ENCODE measurements at places on chromosomes 2 and 18.

GRCh38 chr2:176553685-176554100, 284.5 kb downstream of the MTX2 start:
- no peak for DNase-seq

GRCh38 chr18:47179520-47179919, 3.4 kb upstream of the IER3IP1 start:
- no peak for DNase-seq

- no peak for DNase-seq
Observed at GRCh38 chr2:178825183-178825582, 18.0 kb upstream of the TTN start.

DNA sequence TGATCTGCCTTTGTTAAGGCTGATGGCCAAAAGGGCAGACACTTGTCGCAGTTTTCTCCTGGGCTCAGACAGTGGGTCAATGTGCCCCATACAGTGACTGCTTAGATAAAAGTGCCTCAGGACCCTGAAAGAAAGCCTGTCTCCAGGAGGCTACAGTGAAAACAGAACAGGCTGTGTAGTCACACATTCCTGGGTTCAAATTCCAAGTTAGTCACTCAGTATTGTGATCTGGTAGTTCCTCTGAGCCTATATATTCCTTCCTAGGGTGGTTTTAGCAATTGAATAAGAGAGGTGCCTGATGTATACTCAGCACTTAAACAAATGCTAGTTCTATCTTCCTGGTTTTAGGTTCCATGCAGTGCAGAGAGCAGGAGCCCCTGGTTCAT, 54.4 kb downstream of the RPL37A start:
- DNase-seq, result no peak

- DNase-seq, result no peak
Observed at GRCh38 chr2:29733213-29733612, 188.2 kb downstream of the ALK start.

DNA sequence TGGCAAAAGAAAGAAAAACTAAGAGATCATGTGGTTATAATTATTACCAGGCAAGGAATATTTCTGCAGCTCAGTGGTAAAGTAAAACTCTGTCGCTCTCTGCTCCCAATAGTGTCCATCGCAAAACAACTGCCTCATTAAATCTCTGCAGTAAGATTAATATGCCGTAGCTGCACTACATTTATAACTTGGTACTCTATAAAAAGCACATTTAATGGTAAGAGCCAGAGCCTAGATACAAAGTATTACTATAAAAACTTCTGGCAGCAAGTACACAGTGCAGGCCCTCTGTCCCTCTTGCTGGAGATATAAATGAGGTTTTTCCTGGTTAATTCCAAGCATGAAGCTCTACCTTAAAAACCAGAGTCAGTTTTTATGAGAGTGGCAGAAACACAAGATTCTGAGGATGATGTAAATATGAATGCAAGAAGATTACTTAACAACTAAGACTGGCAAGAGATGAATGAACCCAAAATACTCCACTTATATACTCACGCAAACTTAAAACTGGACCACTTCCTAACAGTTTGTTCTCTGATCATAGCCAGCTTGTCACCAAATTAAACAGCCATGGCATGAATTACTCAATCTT, 25.5 kb downstream of the ZNF521 start:
- DNase-seq, result no peak

GRCh38 chr2:33765122-33765521, 166.0 kb upstream of the FAM98A start:
- DNase-seq, result no peak

DNA sequence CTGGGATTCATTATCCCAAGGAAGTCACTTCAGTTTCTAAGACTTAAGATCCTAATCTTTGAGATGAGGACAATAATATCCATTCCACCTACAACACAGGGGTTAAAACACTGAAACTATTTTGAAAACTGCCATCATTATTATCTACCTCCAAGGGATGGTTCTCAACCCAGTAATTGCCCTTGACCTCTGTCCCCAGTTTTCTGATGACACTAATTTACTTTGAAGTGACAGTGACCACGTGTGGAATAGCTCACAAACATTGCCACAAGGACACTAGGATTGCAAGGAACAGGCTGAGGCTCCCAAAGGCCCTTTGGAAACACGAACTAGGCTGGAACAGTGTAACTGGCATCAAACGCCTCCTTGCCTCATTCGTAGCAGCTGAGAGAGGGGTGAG, 78.4 kb downstream of the UXS1 start:
- DNase-seq, result no peak

GRCh38 chr18:3148930-3149535, 70.7 kb downstream of the MYOM1 start:
- no peak for DNase-seq

DNA sequence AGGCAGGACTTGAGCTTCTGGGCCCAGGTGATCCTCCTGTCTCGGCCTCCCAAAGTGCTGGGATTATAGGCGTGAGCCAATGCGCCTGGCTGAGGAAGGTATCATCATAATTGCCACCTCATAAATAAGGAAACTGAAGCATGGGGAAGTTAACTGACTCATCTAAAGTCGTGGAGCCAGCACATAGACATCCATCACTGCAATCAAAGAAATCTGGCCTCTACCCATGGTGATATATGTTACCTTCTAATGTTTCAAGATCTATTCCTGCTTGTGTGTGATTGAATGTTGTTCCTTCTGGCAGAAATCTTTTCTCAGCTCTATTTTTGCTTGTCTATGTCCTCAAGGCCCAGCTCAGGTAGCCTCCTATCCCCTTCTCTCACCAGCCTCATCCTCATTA, 105.1 kb upstream of the AQP4 start:
- no peak for DNase-seq

DNA sequence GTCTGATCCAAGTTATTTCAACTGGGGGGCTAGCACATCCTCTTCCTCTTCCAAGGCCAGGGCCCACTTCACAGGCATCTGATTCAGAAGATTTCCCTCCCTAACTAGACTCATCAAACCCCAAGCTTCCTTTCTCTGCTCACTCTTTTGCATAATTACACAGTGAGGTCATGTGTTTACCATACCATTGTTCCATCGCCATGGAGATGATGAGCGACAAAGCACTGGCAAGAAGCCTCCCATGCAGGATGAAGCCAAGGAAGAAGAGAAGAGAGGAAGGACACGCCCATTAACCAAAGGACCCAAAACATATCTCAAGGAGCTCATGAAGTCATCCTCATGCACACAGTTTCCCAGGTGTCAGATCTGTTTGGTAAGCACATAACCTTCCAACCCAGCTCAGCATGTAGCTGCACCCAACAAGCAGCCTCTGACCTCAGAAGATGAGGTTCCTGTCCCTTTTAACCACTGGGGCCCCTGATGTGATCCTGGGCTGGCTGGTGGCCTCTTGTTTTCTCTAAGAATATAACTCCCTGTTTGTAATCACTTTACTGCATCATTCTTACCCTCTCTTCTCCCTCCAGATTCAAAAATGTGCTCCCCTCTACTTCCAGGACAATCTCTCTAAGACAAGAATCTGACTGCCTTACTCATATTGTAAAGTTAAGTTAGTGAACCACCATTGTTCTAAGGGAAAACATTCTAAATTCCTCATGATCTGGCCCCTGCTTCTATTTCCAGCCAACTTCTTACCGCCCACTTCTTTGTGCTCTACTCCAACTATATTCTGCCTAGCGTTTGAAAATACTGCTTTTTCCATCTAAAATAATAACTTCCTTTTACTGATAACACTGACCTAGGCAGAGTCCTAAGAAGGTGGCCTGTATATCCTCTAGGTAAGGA, 190.1 kb downstream of the TTC32 start:
- DNase-seq, result no peak

DNA sequence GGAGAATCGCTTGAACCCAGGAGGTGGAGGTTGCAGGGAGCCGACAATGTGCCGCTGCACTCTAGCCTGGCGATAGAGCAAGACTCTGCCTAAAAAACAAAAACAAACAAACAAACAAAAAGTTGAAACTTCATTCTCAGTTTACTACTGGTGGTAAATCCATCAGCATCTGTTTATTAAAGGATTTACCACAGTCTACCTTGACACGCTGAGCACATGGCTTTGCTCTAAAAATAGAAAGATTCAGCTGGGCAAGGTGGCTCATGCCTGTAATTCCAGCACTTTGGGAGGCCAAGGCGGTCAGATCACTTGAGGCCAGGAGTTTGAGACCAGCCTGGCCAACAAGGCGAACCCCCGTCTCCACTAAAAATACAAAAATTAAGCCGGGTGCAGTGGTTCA, 201.3 kb downstream of the TGIF1 start:
- no peak for DNase-seq

DNA sequence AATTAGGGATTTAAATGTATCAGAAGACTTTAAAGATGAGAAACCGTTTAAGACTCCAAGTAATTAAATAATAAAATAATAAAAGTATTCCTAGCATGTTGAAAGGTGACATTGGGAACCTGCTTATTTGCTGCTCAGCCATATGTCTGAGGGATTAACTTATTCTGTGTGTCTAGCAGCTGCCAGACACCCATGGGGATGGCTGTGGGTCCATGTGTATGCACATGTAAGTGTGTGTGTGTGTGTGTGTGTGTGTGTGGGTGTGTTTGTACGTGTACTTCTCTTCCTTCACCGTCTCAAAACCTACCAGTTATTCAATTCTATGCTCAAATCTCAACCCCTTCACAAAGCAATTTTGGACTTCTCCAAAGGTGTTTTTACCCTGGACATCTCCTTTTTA, 124.5 kb downstream of the SETBP1 start:
- DNase-seq, result no peak

DNA sequence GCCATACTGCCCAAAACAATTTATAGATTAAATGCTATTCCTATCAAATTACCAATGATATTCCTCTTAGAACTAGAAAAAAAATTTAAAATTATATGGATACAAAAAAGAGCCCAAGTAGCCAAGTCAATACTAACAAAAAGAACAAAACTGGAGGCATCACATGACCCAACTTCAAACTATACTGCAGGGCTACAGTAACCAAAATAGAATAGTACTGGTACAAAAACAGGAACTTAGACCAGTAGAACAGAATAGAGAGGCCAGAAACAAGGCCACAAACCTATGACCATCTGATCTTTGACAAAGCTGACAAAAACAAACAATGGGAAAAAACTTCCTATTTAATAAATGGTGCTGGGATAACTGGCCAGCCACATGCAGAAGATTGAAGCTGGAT, 86.1 kb upstream of the KYNU start:
- no peak for DNase-seq

GRCh38 chr2:46270384-46270783, 26.8 kb upstream of the EPAS1 start:
- no peak for DNase-seq

DNA sequence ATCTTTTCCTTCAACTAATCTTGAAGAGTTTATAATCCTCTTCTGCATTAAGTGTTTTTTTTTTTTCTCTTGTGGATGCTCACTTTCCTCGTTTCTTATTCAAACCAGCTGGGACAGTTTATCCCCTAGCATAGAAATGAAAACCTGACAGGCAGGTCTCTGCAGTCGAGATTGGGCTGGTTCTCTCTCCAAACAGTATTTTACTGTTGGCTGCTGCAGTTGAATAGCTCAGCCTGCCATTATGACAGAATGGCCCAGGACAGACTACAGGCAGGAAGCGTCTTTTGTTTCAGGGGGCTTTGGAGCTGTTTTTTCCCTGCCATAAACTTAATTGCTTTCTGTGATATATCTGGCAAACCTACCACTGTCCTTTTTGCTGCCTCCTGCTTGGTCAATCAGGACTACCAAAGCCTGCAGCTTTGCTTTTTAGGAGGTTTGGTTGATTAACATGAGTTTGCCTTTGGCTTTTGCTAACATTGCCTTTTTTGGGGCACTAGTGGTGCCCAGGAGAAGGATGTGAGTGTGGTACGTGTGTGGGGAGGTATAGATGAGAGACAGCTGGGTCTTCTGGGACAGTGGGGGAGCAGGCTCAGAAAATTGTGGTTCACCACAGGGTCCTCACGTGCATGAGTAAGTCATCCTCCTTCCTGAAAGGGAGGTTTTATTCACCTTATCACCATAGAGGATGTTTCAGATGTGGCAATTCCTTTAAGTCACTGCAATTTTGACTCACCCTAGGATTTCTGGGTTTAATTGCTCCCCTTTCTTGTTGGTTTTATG, 128.7 kb downstream of the LYPD6B start:
- DNase-seq, result no peak

DNA sequence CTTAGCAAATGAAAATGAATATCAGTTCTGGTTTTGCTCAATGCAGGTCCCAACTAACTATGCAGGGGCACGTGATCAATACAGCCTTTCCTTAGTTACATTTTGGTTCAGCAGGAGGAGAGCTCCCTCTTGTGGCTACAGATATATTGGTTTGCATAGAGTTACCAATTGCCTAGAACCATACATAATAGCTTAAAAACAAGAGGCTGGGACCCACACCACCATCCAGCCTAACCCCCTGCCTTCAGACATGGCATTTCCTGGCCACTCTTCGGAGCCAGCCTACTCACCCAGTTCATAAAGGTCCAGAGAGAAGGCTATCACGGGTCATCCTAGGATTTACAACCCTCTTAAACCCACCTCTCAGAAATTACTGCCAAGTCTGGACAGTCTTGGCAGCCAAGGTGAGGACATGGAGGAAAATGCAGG, 10.5 kb downstream of the CCDC93 start:
- DNase-seq, result no peak

GRCh38 chr18:5520464-5520863, 23.3 kb downstream of the EPB41L3 start:
- DNase-seq, result no peak

DNA sequence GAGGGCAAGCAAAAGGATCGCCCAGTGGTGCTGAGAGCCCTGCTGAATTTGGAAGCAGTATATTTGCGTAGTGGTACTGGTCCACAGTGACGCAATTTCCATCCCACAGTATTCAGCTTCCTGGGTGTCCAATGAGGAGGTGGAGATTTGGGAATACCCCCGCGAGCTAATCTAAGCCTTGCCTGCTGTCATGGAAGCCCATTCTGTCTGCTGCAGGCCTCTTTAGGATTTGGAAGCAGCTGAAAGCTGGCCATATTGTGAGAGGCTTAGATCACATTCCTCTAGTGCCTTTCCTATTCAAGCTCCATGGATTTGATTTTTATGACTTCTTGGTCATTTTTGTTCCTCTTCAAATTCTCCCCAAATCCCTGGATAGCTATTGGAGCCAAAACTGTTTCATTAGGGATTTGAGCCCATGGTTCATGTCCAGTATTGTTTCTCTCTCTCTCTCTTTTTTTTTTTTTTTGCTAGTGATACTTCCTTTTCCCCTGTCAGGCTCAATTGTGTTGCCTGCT, 22.3 kb upstream of the DYNC2LI1 start:
- no peak for DNase-seq
